Activated effector memory CD4-positive, alpha-beta T cell treated with Interleukin-2 at 50 U/mL for 16 hours (primary cell): ENCODE measurements at places on chromosomes 12 and 14.

DNA sequence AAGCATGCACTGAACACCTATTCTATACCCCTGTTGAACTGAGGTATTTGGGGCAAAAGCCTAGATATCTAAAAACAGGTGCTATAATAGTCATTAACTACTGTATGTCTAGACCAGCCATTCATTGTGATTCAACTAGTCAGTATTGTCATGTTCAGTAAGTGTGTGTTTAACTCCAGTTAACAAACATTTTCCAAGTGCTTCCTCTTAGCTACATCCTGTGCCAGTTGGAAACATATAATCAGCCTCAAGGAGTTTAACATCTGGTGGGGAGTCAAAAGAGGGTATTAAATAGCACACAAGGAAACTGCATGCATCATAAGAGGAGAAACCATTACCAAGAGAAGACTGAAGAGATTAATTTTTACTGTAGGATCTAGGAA, 20.4 kb downstream of the TMTC1 start:
- no peak for DNase-seq

GRCh38 chr12:29071099-29071498, 78.0 kb upstream of the FAR2 start:
- DNase-seq: no peak

- no peak for DNase-seq
Measured at GRCh38 chr14:30283822-30284446, 275.0 kb upstream of the G2E3 start.

DNA sequence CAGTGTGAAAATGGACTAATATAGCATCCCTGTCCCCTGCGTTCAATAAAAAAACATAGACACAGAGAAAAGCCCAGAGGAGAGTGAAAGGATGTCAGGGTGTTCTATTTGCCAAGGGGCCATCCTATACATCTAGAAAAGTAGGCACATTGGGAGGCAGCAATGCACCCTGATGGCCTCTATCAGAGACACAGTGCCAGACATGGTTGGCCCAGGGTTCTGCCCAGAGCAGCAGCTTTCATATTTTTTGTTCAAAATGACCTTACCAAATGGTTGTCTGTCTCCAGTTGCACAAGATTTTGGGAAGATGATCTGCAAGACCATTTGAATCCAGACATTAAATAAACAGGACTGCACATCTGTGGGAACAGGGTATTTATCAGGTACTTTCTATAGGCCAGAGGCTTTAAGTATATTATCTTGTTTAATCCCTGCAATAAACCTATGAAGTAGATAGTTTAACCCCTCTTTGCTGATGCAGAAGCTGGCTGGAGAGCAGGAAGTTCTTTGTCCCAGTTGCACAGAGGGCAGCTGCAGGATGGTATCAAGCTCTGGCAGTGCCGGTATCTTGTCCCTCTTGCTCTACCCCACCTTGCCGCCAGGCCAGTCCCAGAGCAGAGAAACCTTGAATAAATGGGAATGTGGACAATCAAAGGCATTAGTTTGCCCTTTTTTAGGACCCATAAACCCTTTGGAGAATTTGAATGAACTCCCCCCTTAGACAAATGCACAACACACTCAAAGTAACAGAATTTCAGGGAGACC, 171.8 kb upstream of the PWP1 start:
- DNase-seq: no peak

GRCh38 chr12:108755481-108755880, 24.2 kb upstream of the CORO1C start:
- DNase-seq: no peak

- no peak for DNase-seq
Measured at GRCh38 chr12:54734196-54734950, 86.2 kb upstream of the DCD start.
